ENCODE measurements at places on chromosomes 3 and 15.

GRCh38 chr3:156702367-156702766, 28.0 kb downstream of the TIPARP start:
- no peaks in the 10 kb centered on the region for H3K4me1 ChIP-seq
- no peak overlapping the region for H3K27ac ChIP-seq
- no peak overlapping the region for H3K4me3 ChIP-seq
- DNase-seq: no peak
- peaks cover 11% of the 10 kb centered on the region for H3K36me3 ChIP-seq

- no peaks in the 10 kb centered on the region for H3K27me3 ChIP-seq
- DNase-seq: no peak
- peaks cover 3% of the 10 kb centered on the region for H3K36me3 ChIP-seq
- H3K4me1 ChIP-seq: no peaks in the 10 kb centered on the region
- H3K4me3 ChIP-seq: no peak overlapping the region
Observed at GRCh38 chr3:184350618-184351017, 10.8 kb downstream of the CLCN2 start.

- DNase-seq: no peak
- H3K27ac ChIP-seq: no peak overlapping the region
- no peaks in the 10 kb centered on the region for H3K27me3 ChIP-seq
- no peaks in the 10 kb centered on the region for H3K36me3 ChIP-seq
- H3K4me3 ChIP-seq: no peak overlapping the region
Observed at GRCh38 chr15:79222808-79223207, 59.7 kb upstream of the ANKRD34C start.

DNA sequence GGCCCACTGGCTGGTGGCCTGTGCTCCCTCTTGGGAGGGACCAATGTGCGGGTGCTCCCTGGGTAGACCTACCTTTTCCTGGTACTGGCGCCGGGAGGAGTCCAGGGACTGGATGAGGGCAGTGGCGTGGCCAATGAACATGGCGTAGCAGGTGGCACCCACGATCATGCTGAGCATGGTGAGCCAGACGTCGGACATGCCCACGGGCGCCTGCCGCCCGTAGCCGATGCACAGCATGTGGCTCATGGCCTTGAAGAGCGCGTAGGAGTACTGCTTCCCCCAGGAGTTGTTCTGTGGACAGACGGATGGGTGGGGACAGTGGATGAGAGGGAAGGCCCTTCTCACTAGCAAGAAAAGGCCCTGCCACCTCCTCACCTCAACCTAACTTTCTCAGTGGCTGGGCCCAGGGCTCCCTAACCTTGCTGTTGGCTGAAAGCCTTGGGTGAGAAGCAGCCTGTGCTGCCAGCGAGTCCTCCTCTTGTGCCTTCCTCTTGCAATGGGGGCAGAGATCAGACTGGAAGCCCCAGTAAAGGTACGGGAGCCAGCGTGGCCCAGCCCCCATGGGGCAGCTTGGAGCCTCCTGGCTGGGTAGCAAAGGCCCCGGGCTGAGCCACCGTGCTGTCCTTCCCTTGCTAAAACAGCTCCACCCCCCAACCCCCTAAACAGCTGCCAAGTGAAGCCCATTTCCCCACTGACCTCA, 39.1 kb downstream of the HCN4 start:
- H3K4me1 ChIP-seq: no peaks in the 10 kb centered on the region
- no peak overlapping the region for H3K4me3 ChIP-seq
- H3K27ac ChIP-seq: no peak overlapping the region
- no peaks in the 10 kb centered on the region for H3K27me3 ChIP-seq

GRCh38 chr3:143634427-143634826, 213.8 kb downstream of the SLC9A9 start:
- H3K27ac ChIP-seq: no peak overlapping the region
- no peak for DNase-seq
- H3K4me1 ChIP-seq: no peaks in the 10 kb centered on the region
- H3K27me3 ChIP-seq: no peaks in the 10 kb centered on the region
- no peaks in the 10 kb centered on the region for H3K36me3 ChIP-seq
- H3K4me3 ChIP-seq: no peak overlapping the region

- H3K27ac ChIP-seq: peak overlapping the region; percentile 81
- peak overlapping the region; percentile 55 for H3K4me3 ChIP-seq
- H3K27me3 ChIP-seq: peaks cover 18% of the 10 kb centered on the region
- H3K36me3 ChIP-seq: no peaks in the 10 kb centered on the region
- no peak for DNase-seq
Observed at GRCh38 chr15:31391687-31392671, 65.3 kb downstream of the KLF13 start.

DNA sequence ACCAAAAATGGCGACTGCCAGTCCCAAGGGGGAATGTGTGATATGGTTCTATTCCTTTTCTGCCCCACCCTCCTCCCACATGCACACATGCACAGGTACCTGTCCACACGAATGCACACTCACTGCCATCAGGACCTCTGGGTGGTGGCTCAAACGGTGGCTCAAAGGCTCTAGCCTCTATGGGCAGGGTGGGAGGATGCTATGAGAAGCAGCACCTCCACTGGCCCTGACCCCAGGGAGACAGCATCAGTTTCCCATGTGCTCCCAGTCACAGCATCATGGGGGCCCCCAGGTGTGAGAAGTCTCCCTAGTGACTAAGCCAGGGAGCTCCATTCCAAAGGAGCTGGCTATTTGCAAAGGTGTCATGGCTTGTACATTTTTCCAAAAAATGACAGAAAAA, 15.9 kb downstream of the SEMA3G start:
- H3K27me3 ChIP-seq: no peaks in the 10 kb centered on the region
- DNase-seq: no peak
- H3K36me3 ChIP-seq: no peaks in the 10 kb centered on the region
- no peaks in the 10 kb centered on the region for H3K4me1 ChIP-seq

- H3K36me3 ChIP-seq: no peaks in the 10 kb centered on the region
- no peaks in the 10 kb centered on the region for H3K4me1 ChIP-seq
- H3K4me3 ChIP-seq: no peak overlapping the region
- no peak overlapping the region for H3K27ac ChIP-seq
Observed at GRCh38 chr3:112858410-112859069, 11.9 kb upstream of the CD200R1L start.

GRCh38 chr15:80948651-80949292, 40.8 kb downstream of the MESD start:
- H3K4me3 ChIP-seq: no peak overlapping the region
- no peak overlapping the region for H3K27ac ChIP-seq
- no peaks in the 10 kb centered on the region for H3K27me3 ChIP-seq
- H3K36me3 ChIP-seq: peaks cover 19% of the 10 kb centered on the region
- DNase-seq: no peak

DNA sequence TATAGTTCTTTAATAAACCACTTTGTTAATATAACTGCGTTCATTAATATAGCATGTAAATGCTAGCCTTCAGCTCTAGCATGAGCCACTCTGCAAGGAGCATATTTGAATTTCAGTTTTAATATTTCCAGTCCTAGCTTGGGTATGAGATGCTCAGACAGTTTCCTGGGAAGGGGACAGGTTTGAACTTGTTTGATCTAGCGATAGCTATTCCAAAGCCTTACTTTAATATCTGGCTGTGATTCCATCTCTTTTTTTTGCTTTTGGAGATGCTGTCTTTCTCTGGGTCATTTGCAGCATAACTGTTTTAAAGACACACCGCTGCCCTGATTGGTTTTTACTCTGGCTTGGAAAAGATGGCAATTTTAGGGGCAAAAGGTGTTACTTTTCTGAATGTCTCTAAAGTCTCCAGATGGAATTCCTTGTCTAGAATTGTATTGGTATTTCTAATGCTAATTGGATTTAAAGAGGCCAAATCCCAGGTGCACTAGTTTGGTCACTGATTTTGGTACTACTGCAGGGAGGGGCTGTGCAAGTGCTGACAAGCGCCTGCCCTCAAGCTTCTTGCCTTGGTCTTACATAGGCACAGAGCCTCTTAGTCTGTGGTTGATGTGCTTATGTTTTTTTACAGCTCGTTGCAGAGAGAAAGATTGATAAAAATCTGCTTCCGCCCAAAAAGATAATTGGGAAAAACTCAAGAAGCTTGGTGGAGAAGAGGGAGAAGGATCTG, 2.8 kb downstream of the NISCH start:
- no peaks in the 10 kb centered on the region for H3K27me3 ChIP-seq
- H3K36me3 ChIP-seq: peaks cover 35% of the 10 kb centered on the region
- peaks cover 17% of the 10 kb centered on the region for H3K4me1 ChIP-seq
- H3K4me3 ChIP-seq: no peak overlapping the region
- no peak for DNase-seq

- no peak overlapping the region for H3K4me3 ChIP-seq
- no peak overlapping the region for H3K27ac ChIP-seq
- no peaks in the 10 kb centered on the region for H3K36me3 ChIP-seq
Observed at GRCh38 chr3:15384510-15385237, 42.7 kb downstream of the METTL6 start.

DNA sequence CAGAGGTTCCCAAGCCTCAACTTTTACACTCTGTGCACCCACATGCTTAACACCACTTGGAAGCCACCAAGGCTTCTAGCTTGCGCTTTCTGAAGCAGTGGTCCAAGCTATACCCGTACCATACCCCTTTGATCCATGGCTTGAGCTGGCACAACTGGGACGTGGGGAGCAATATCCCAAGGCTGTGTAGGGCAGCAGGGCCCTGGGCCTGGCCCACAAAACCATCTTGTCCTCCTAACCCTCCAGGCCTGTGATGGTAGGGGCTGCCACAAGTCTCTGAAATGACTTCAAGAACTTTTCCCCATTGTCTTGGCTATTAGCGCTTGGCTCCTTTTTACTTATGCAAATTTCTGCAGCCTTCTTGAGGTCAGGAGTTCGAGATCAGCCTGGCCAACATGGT, 16.0 kb upstream of the PSMA4 start:
- no peak for DNase-seq
- no peaks in the 10 kb centered on the region for H3K27me3 ChIP-seq
- no peak overlapping the region for H3K4me3 ChIP-seq
- no peaks in the 10 kb centered on the region for H3K4me1 ChIP-seq

DNA sequence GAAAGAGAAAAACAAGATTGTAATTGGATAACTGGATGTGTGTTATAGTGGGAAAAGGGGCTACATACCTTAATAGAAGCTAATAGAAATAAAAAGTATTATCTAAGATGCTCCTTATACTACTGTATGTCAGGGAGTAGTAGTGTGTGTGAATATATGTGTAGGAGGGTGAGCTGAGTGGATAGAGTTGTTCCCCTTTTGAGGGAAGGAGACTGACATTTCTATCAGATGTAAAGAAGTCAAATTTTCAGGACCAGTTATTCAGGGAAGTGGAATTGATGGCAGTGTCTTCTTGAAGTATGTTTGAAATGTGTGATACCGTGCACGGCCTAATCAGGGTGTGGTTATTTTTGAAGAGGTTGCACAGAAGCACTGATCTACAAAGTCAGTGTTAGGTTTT, 49.1 kb downstream of the PCOLCE2 start:
- no peaks in the 10 kb centered on the region for H3K27me3 ChIP-seq
- no peak for DNase-seq
- H3K27ac ChIP-seq: no peak overlapping the region
- no peak overlapping the region for H3K4me3 ChIP-seq

DNA sequence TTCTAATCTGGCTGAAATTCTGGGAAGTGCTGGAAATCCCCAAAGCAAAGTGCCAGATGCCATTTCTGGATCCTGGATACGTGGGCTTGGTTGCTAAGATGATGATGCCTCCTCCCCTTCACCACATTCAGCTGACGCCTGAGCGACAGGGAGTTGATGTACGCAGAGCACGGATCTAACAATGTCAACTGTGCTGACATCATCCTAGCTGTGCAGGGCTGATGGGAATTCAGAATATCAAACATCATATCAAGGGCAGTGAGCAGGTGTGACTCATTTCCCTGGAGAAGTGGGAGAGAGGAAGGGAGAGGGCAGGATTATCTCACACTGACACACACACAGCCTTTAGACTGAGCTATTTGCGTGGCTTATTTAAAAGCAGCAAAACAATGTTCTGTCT, 92.6 kb upstream of the ZBTB20 start:
- no peaks in the 10 kb centered on the region for H3K4me1 ChIP-seq
- H3K27me3 ChIP-seq: no peaks in the 10 kb centered on the region
- H3K27ac ChIP-seq: no peak overlapping the region
- no peak for DNase-seq
- H3K36me3 ChIP-seq: no peaks in the 10 kb centered on the region

DNA sequence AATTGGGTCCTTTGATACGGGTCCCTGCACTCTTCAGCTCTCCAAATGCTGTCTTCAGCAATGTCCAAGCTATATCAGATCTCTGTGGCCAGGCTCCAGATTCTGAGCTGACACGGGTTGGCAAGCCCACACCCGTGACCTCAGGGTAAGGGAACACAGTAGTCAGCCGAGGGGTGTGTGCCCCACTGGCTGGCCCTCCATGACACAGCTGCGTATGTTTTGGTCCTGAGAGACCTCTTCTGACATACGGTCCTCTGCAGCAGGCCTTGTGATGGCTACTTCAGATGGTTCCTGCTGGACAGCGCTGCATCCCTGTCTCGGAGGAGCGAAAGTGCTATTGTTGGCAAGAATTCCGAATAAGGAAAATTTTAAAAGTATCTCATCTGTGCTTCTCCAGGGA, 85.2 kb upstream of the ADAMTS17 start:
- no peaks in the 10 kb centered on the region for H3K4me1 ChIP-seq
- H3K27me3 ChIP-seq: no peaks in the 10 kb centered on the region
- no peak overlapping the region for H3K4me3 ChIP-seq
- H3K27ac ChIP-seq: no peak overlapping the region
- no peaks in the 10 kb centered on the region for H3K36me3 ChIP-seq

DNA sequence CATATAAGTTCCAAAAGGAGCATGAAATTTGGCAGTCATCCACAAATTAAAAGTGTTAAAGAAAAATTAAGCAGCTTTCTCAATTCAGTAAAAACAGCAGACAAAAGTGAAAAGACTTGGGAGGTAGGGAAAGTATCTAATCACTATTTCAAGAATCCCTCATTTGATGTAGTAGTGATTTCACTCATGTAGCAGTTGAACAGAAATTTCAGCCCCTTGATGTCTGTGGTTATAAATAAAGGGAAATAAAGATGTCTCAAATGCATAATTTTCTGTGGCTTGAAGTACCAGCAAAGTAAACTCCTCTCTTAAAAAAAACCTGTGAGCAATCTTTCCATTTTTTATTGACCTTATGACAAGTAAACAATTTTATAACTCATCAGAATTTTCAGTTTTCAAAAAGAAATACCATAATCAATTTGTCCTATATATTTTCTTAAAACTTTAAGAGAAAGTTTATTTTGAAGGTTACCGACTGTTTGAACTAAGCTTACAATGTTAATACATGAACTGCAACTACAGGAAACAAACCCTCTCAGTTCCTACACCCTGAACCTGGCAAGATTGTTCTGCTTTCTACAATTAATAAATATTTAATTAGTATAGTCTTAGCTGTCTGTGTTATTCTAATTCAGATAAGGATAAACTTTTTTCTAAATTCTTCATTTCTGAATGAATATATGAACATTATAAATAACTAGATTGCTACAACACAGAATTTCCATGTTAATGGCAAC, 94.2 kb downstream of the CBLB start:
- no peaks in the 10 kb centered on the region for H3K36me3 ChIP-seq
- no peak overlapping the region for H3K4me3 ChIP-seq

- peak; percentile 72 for DNase-seq
- H3K27ac ChIP-seq: no peak overlapping the region
- H3K27me3 ChIP-seq: no peaks in the 10 kb centered on the region
- no peaks in the 10 kb centered on the region for H3K36me3 ChIP-seq
- H3K4me3 ChIP-seq: no peak overlapping the region
Observed at GRCh38 chr3:172101107-172101506, 61.7 kb downstream of the FNDC3B start.
